ENCODE measurements at places on chromosomes 4 and X.

- DNase-seq, result peak; percentile 96
Observed at GRCh38 chr4:36278789-36279188, 2.6 kb upstream of the DTHD1 start.

DNA sequence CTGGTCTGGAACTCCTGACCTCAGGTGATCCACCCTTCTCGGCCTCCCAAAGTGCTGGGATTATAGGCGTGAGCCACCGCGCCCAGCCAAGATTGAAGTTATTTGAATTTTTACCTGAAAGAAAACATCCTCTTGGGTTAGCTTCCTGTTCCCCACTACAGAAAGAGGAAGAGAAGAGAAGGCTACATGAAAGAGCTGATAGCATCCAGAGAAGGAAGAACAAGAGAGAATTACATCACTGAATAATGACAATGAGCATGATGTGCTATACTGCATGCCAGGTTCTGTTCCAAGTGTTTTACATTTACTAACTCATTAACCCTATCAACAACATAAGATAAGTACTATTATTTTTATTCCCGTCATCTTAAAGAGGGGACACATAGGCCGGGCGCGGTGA, 11.5 kb upstream of the TBC1D1 start:
- no peak for DNase-seq

- no peak for DNase-seq
Observed at GRCh38 chr4:100041646-100042045, 91.6 kb upstream of the H2AZ1 start.

DNA sequence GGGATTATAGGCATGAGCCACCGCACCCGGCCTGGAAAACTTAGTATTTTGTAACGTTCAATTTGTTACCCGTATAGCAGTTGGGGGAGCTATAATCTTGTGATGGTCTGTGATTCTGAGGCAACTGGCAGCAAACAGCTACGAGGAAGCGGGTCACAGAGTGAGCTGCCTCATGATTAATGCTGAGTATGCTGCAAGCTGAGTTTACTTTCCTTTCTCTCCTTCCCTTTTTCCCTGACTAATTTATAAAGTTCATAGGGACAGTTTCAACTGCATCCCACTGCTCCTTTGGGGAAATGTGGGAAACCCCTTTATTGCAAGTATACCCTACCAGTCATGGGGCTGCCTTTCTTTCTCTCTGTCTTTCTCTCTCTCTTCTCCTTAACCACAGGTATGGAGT, 17.7 kb upstream of the ELOVL6 start:
- DNase-seq, result no peak

DNA sequence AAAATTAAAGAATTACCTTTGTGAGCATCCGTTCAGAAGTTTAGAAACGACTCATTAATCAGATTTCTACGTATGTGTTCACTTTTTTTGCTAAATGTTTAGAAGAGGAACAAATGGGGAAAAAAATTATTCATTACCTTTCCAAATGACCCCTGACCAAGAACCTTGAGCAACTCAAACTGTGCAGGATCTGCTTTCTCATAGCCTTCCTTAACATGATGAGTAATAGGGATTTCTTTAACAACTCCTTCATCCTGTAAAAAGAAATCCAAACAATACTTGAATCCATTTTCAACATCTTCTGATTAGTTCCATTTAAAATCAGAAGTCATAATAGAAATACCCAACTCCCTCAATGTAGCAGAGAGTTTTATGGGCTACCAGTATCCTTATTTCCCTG, 32.1 kb downstream of the RPS6KA6 start:
- DNase-seq, result no peak

DNA sequence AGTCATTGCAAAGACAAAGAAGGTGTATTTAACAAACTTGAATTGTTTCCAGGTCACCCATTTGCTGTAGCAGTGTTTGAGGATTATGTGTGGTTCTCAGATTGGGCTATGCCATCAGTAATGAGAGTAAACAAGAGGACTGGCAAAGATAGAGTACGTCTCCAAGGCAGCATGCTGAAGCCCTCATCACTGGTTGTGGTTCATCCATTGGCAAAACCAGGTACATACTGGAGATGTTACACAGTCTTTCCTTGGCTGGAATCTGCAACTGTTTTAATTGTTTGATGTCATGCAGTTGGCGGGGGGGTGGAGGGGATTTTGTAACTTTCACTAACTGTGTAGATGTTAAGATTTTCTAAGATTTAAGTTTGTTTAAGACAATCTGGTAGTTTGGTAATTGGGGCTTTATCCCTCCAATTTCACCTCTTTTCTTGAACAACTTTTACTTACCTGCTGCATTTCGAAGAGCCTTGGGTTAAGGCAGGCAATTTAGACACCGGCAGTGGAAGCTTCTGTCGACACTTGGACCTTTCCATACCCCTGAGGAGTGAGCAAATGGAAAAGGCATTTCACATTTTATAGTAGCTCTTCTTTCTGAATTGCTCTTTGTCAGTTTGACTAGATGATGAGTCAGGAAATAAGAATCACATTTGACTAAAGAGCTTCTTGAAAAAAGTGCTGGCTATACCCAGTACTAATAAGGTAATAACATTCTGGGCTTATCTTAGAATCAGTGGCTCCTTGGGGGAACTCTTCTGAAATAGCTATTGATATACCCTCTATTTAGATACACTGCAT, 67.4 kb downstream of the EGF start:
- peak; percentile 24 for DNase-seq

- no peak for DNase-seq
Observed at GRCh38 chr4:14528918-14529317, 473.4 kb upstream of the CPEB2 start.

DNA sequence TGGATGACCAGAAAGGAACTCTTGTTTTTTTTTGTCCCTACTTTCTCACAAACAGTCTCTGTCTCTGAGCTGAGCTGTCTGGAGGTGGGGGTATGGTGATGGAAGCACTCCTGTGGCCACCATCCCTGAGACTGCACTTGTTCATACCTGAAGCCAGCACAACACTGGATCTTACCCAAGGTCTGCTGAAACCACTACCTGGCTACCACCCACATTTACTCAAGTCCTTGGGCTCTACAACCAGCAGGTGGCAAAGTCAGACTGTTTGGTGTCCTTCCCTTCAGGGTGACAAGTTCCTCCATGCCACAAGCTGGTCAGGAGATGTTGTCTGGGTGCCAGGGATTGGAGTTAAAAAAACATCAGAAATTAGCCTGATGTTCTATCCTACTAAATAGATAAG, 89.7 kb downstream of the NEXMIF start:
- no peak for DNase-seq

- DNase-seq, result no peak
Observed at GRCh38 chrX:138691186-138691585, 20.3 kb downstream of the FGF13 start.

DNA sequence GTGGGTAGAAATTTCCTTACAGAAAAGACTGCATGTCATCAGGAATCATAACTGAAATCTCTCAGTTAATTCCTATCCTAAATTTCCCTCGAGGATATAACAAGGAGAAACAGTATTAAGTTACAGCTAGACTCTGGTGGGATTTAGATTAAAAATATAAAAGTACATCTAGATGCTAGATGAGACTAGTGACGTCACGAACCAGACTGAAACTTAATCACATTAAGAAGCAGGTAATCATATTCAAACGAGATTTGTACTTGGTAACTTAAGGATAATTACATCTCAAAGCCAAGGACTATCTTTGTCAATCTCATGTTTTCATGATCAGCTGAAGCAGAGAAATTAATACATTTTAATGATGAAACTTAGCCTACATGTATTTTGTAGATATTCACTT, 130.6 kb downstream of the MTNR1A start:
- DNase-seq, result no peak

DNA sequence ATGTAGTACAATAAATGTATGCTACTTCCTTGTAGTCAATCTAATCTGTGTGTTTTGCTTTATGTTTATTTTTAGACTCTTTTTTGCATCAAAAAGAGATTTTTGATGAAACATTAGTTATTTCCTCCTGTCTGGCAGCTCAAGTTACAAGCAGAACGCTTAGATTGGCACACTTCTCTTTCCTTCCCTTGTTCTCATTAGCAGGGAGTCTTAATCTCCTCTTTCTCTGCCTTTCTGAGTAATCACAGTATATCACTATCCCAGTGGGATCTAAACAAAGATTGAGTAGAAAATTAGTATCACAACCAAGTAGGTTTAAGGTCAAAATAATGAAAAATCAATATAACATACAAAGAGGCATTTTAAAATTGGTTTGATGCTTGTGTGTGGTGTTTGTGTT, 1192.6 kb downstream of the C4orf33 start:
- DNase-seq, result no peak

GRCh38 chrX:19875050-19875431, 12.4 kb downstream of the SH3KBP1 start:
- DNase-seq, result no peak

DNA sequence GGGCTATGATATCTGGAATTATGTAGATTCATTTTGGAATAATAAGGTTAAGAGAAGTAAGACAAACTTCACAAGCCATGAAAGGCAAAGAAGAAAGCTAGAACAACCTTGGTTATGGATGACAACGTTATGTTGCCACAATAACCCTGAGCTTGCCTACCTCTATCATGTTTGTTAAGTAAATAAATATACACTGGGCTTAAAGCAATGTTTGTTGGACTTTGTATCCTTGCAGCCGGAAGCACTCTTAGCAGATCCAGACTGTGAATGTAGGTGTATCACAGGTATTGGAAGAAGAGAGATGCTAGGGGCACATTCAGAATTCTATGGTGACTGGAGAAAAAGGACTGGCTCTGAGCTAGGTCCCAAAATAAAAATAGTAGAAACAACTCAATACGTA, 214.4 kb downstream of the HS3ST1 start:
- no peak for DNase-seq

GRCh38 chr4:169114341-169114974, 104.4 kb upstream of the CBR4 start:
- no peak for DNase-seq

DNA sequence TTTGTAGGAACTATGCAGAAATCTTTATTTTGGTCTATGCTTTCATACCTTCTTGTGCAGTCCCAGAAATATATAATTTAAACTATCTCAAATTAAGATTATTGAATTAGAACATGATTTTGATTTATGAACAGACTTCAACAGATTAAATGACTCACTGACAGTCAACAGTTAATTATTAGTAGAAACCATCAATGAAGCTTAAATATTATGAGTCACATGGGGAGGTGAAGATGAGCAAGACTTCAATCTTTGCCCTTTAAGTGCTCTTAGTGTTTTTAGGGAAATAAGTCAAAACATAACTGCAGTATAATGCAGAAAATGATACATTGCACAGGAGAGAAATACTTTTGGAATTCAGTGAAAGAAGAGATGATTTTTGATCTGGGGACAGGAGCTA, 81.5 kb upstream of the BMP3 start:
- DNase-seq, result no peak

GRCh38 chr4:16659694-16660093, 238.8 kb downstream of the LDB2 start:
- no peak for DNase-seq

DNA sequence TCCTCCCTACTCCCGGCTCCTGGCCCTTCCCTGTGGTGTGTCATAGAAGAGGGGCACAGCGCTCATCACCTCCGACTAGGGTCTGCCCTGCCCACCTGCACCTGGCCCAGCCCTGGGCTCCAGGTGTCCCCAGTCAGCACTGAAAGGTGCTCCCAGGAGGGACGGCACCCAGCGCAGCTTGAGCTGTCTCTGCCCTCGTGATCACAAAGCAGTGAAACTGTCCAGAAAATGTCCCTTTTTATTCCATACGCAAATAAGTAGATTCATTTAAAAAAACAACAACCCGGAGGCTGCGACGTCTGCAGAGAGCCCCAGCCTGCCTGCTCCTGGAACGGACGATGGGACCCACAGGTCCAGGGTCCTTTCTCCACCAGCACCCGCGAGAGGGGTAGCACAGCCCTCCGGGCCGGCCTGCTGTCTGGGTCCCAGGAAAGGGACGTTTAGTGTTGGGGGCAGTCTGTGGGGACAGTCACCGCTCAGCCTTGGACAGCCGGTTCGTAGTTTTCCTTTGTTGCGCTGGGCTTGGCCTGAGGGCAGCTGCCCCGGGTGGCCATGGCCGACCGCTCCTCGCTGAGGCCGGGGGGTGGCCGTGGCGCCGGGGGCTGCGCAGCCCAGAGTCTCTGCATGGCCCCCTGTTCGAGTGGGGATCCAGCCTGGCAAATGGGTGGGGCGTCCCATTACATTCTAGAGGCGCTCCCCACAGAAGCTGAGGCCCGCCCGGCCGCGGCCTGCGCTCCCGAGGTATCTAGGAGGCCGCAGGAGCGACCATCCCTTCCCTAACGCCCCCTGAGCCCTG, 4.6 kb downstream of the HMX1 start:
- DNase-seq, result no peak

GRCh38 chr4:165375465-165375864, 3.3 kb upstream of the CPE start:
- DNase-seq, result no peak

GRCh38 chrX:134821901-134822300, 163.6 kb upstream of the PLAC1 start:
- DNase-seq, result no peak

DNA sequence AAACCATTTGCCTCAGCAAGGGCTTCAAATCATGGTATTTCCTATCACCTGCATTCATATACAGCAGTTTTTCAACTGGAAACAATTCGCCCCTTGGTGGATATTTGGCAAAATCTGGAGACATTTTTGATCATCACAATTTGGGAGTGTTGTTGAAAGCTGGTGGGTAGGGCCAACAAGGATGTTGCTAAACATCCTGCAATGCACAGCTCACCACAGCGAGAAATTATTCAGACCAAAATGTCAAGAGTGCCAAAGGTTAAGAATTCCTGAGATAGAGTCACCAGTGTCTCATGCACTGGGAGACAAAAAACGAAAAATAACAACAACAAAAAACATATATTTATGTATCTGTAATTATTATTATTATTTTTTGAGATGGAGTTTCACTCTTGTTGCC, 435.2 kb upstream of the CTSO start:
- no peak for DNase-seq

DNA sequence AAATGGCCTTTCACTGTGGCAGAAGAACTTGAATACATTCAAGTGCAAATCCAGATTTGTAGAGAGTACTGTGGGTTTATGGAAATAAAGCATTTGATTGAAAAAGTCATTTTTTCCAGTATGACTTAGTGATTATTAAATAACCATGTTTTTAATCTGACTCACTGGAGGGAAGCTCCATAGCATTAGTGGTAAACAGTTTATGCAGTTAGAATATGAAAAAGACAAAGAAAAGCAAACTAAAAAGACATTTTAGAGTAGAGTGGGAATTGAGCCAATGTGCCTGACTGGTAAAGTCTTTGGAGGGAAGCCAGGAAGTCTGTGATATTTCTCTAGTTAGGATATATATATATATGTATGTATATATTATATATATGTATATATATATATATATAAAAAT, 53.4 kb downstream of the FAT4 start:
- DNase-seq, result no peak

Data from epithelial cell of prostate (primary cell).